ENCODE measurements at places on chromosomes 6 and 20.
A peak's percentile ranks its signal among the peaks of the same experiment; 100 is the strongest.

DNA sequence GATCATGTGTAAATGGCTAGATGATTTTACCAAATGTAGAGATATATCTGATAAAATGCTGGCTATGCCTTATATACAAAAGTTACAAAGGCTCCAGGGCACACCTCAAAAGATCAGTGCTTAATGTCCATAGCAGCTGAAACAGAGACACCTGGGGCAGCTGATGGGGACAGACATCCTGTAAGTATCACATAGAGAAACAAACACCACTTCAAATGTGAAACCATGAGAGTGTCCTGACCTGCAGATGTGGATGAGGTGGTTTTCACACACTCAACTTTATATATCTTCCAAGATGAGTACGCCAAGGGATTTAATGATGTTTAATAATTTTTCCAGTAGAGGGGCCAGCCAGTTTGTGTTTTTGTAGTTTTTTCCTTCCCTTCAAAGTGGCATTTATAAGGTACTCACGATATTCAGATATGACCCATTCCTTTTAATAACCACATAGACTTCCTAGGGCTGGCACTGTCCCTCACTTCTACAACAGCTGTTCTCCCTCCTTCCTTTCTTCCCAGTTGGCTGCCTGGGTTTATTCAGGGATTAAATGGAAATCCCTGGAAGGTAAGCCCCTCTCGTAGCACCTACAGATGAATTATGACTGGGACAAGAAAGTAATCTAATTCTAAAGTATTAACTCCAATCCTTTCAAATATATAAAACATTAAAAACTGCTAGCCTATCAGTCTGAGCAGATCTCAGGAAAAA is 50.3 kb upstream of the MCM9 start:
- DNase-seq, result no peak
- H3K36me3 ChIP-seq, result no peaks in the 10 kb centered on the region
- H3K4me3 ChIP-seq, result no peak overlapping the region
- no peaks in the 10 kb centered on the region for H3K4me1 ChIP-seq

DNA sequence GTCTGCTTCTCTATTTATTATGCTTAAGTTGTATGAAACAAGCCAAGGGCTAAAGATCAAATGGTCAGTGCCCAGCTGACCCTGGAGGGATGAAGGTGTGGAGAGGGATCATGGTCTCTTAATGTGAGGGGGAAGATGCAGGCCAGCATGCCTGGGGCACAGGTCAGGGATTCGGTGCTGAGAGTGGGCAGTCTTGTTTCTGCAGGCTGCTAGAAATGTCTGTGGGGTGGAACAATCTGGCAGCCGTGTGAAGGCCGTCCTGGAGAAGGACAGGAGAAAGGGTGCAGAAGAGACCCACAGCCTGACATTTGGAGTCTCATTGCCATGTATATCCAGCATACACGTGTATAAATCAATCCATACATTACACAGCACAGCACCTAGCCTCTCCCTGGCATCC is 258.3 kb upstream of the MOCS1 start:
- no peaks in the 10 kb centered on the region for H3K27me3 ChIP-seq
- H3K4me3 ChIP-seq, result no peak overlapping the region
- H3K27ac ChIP-seq, result no peak overlapping the region
- peaks cover 5% of the 10 kb centered on the region for H3K4me1 ChIP-seq

DNA sequence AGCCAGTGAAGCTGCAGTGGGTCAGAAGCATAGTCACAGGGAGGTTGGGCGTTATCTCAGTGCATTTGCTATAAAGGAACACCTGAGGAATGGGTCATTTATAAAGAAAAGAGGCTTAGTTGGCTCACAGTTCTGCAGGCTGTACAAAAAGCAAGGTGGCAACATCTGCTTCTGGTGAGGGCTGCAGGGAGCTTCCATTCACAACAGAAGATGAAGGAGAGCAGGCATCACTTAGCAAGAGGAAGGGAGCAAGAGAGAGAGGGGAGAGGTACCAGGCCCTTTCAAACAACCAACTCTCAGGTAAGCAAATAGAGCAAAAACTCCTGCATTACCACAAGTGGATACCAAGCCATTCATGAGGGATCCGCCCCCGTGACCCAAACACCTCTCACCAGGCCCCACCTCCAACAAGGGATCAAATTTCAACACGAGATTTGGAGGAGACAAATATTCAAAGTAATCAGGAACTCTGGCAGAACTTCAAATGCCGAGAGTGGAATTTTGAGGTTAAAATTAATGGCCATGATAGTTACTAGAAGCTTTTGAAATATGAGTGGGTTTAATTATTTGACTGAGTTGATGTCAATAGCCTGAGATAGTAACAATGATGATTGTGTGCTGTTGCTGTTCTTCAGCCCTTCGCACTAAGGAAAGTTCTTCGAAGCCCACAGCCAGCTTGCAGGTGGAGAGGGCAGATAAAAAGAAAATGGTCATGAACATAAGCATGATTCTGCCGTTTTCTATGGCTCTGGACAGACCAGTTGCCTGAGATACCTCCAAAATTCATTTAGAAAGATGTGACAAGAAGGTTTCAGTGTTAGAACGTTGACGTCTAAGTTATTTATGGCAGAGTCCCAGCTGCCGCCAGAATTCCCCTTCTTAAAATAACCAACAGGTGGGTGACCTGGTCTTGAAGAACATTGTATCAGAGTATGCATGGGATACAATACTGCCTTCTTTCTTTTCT is 55.3 kb upstream of the ADTRP start:
- DNase-seq, result no peak
- no peaks in the 10 kb centered on the region for H3K4me1 ChIP-seq
- no peak overlapping the region for H3K27ac ChIP-seq
- no peak overlapping the region for H3K4me3 ChIP-seq
- no peaks in the 10 kb centered on the region for H3K36me3 ChIP-seq

GRCh38 chr6:45758787-45759471 is 256.7 kb downstream of the CLIC5 start:
- peak overlapping the region; percentile 31 for H3K27ac ChIP-seq
- no peaks in the 10 kb centered on the region for H3K36me3 ChIP-seq
- DNase-seq, result no peak
- peaks cover 29% of the 10 kb centered on the region for H3K4me1 ChIP-seq

DNA sequence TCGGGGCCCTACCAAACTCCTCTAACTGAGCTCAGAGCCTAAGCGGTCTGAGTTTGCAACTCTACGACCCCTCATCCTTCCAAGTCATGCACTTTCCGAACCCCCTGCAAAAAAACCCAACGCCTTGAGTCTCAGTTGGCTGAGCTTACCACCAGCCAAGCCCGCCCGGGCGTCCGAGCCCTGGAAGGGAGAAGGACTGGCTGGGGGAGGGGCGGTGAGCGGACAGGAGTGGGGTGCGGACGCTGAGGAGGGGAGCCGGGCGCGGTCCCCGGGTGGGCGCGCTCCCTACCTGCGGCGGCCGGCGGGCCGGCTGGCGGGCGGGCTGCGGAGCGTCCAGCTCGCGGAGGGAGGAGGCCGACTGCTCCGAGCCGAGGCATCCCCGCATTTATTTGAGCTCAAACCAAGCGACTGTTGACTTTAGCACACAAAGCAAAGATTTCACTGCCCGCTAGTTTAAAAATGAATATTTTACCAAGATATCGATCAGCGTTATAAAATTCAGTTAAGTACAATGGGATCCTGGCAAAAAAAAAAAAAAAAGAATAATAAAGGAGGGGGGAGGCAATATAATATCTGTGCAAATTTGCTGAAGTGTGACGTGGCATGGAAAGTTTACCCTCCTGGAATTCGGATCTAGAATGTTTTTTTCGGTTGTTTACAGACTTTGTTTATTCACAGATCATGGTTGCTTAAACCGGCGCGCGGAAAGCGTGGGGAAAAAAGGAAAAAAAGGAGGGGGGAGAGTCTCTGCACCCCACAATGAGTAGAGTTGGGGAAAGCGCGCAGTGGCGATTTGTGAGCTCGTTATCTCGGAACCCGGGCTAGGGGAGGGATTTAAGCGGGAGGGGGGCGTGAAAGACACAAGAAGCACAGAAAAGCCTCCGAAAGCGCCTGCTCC is 5.9 kb downstream of the FOXA2 start:
- no peak overlapping the region for H3K27ac ChIP-seq
- H3K4me1 ChIP-seq, result peaks cover 35% of the 10 kb centered on the region
- no peak for DNase-seq
- H3K36me3 ChIP-seq, result no peaks in the 10 kb centered on the region
- H3K27me3 ChIP-seq, result peaks cover 98% of the 10 kb centered on the region

- no peaks in the 10 kb centered on the region for H3K4me1 ChIP-seq
- H3K27ac ChIP-seq, result no peak overlapping the region
- H3K36me3 ChIP-seq, result no peaks in the 10 kb centered on the region
- DNase-seq, result no peak
Observed at GRCh38 chr6:41801380-41801779, 13.9 kb downstream of the TOMM6 start.

DNA sequence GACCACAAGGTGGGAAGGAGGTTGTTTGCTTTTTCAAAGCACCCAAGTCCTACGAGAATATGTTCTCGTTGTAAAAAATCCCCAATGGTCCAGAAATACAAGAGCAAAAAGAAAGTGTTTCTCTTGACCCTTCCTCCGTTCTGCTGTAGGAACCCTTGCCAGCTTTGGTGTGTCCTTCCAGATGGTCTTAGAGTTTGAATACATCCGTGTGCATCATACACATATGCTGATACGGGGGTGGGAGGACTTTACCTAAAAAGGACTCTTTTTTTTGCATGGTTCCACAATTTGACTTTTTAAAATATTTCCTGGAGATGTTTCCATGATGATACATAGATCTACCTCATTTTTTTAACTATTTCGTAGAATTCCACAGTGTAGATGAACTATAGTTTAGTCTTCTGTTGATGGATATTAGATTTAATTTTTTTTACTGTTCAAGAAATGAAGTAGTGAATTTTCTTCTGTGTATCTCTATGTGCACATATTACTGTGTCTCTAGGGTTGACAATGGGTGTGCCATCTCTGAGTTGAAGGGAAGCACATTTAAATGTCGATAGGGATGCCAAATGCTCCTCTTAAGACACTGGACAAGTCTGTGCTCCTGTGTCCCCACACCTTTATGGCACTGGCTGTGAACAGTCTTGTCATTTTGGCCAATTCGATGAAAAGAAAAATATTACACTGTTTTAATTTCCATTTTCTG is 182.1 kb upstream of the SNX9 start:
- H3K4me3 ChIP-seq, result no peak overlapping the region
- H3K27ac ChIP-seq, result no peak overlapping the region
- no peaks in the 10 kb centered on the region for H3K27me3 ChIP-seq
- no peaks in the 10 kb centered on the region for H3K4me1 ChIP-seq

GRCh38 chr6:26553264-26553634 is 15.1 kb downstream of the HMGN4 start:
- peak overlapping the region; percentile 77 for H3K27ac ChIP-seq
- no peaks in the 10 kb centered on the region for H3K36me3 ChIP-seq
- peak; percentile 87 for DNase-seq

DNA sequence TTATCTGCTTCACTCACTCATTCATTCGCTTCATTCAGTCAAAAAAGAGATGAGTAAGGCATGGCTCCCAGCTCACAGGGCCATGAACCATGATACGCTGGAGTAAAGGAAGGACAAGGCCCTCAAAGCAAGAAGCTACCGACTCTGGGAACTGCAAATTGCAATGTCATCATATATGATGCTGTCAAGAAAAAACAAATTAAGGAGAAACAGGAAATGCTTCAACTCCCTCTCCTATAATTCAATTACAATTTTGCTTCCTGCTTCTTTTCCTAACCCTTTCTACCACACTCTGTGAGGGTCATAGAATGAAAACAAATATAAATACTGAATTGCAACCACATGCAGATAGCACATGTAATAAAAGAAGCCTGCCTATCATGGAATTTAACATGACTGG is 725.7 kb upstream of the FLRT3 start:
- no peak overlapping the region for H3K27ac ChIP-seq
- no peak overlapping the region for H3K4me3 ChIP-seq
- no peaks in the 10 kb centered on the region for H3K36me3 ChIP-seq
- DNase-seq, result no peak
- H3K4me1 ChIP-seq, result no peaks in the 10 kb centered on the region

- no peaks in the 10 kb centered on the region for H3K4me1 ChIP-seq
- H3K27ac ChIP-seq, result no peak overlapping the region
- H3K36me3 ChIP-seq, result no peaks in the 10 kb centered on the region
- H3K27me3 ChIP-seq, result no peaks in the 10 kb centered on the region
- DNase-seq, result no peak
Observed at GRCh38 chr6:5061152-5061551, 24.0 kb upstream of the PPP1R3G start.

- no peaks in the 10 kb centered on the region for H3K36me3 ChIP-seq
- no peaks in the 10 kb centered on the region for H3K4me1 ChIP-seq
- DNase-seq, result no peak
- no peak overlapping the region for H3K27ac ChIP-seq
- no peaks in the 10 kb centered on the region for H3K27me3 ChIP-seq
Observed at GRCh38 chr20:48242623-48243022, 457.3 kb upstream of the SULF2 start.

DNA sequence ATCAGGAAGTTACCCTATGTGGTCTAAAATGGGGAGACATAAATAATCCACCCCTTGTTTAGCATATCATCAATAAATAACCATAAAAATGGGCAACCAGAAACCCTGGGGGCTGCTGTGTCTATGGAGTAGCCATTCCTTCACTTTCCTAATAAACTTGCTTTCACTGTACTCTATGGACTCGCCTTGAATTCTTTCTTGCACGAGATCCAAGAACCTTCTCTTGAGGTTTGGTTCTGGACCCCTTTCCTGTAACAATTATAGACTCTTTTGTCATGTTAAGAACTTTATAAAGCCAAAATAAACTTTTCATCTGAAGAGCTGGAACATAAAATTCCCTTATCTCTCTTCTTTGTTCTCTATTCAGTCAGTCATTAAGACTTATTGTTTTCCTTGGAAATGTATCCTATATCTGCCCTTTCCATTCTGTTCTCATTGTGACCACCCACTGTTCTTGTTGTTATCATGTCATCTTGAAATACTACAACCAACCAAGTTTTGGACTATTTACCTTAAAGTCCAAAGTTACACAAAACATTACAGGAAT is 29.3 kb upstream of the ZBTB24 start:
- H3K36me3 ChIP-seq, result no peaks in the 10 kb centered on the region
- H3K27ac ChIP-seq, result no peak overlapping the region
- H3K4me1 ChIP-seq, result no peaks in the 10 kb centered on the region
- no peak for DNase-seq

GRCh38 chr6:21883595-21884328 is 290.2 kb downstream of the SOX4 start:
- no peak overlapping the region for H3K4me3 ChIP-seq
- DNase-seq, result no peak
- no peaks in the 10 kb centered on the region for H3K27me3 ChIP-seq
- peak overlapping the region; percentile 16 for H3K27ac ChIP-seq

GRCh38 chr6:2626401-2626800 is 124.3 kb downstream of the MYLK4 start:
- no peaks in the 10 kb centered on the region for H3K4me1 ChIP-seq
- no peak overlapping the region for H3K27ac ChIP-seq
- DNase-seq, result no peak
- no peak overlapping the region for H3K4me3 ChIP-seq

Data from tibial nerve (tissue), 4 donors.